Activated naive CD4-positive, alpha-beta T cell (primary cell): ENCODE measurements at places on chromosomes 6 and 20.

DNA sequence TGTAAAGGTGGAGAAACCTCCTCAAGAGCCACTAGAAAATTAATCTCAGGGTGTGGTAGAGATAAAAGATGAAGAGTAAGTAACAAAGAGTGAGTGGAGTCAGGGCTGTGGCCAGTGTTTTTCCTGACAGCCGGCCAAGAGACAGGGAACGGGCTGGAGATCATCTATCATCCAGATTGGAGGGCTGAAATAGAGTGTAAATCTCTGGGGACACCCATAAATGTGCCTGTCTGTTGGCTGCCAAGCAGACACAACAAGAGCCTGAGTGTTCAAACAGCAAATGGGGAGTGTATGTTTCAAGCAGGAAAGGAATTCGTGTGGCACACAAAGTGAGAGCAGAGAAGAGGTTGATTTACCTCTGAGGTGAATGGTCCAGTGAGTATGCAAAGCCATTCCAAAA, 326.4 kb upstream of the KHDRBS2 start:
- DNase-seq: no peak

GRCh38 chr20:1375515-1375914, 17.3 kb downstream of the FKBP1A start:
- DNase-seq: no peak

- DNase-seq: no peak
Observed at GRCh38 chr20:34083137-34083536, 28.9 kb downstream of the EIF2S2 start.

GRCh38 chr6:7726416-7727085, 652 bp downstream of the BMP6 start:
- no peak for DNase-seq

DNA sequence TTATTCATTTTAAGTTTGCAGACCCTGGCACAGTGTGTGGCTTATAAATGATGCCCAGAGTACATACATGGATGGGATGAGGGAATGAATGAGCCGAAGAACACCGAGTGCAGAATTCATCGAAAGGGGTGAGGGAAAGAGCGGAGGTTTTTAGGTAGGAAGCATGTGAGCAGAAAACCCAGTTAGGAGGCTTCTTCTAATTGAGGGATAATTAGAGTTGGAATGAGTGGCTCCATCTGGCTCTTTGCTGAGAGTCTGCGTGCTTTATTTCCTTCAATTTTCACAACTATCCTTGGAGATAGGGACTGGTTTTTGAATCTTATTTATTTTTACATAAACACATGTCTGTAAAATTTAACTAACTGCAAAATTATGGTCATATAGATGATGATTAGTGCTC, 150.7 kb downstream of the DOK5 start:
- no peak for DNase-seq

DNA sequence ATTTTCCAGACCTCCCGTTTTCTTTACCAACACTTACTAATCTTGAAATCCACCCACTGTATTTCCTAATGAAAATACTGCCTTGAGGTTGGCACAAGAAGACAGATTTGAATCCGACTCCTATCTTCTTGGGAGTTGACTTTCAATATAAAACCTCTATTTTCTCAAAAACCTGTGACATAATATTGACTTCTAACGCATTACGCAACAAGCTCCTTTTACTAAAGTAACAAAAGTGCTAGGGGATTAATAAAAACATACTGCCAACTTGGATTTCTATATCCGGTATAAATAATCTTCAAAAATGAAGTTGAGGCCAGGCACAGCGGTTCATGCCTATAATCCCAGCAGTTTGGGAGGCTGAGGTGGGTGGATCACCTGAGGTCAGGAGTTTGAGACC, 382.0 kb downstream of the PREX1 start:
- DNase-seq: no peak

DNA sequence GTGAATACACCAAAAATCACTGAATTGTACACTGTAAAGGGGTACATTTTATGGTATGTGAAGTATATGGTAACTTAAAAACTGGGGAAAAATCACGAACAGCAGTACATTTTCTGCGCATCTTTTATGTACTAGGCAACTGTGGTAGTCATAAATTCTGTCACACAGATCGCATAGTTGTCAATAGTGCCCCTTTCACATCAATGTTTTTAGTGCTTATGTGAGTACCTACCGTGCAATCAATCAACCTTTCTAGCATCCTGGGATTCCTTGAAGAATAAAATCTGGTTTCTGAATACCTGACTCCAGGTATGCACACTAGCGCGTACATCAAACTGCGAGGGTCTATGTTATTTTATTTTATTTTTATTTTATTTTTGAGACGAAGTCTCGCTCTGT, 637 bp upstream of the RPF2 start:
- DNase-seq: no peak

- no peak for DNase-seq
Observed at GRCh38 chr20:46220455-46221207, 87.7 kb downstream of the CDH22 start.

GRCh38 chr6:30152910-30153610, 8.0 kb downstream of the TRIM10 start:
- no peak for DNase-seq

GRCh38 chr20:44601236-44601671, 18.9 kb downstream of the PKIG start:
- no peak for DNase-seq

- DNase-seq: no peak
Observed at GRCh38 chr6:53062169-53062539, 3.0 kb upstream of the FBXO9 start.

DNA sequence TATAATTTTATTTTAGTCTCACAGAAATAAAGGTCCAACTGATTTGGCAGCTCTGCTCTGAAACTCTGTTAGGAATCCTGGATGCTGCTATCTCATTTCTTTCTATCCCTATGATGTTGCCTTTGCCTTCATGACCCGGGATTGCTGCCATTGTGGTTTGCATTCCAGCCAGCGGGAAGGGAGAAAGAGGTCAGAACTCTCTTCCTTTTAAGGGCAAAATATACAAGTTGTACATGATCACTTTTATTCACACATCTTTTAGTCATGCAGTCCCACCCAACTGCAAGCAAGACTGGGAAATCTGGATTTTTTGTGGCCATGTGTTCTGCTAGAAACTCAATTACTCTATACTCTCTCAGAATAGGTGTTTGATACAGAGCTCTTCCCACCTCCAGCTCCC, 263.1 kb upstream of the ZFP64 start:
- DNase-seq: no peak

- no peak for DNase-seq
Observed at GRCh38 chr6:13913226-13914001, 11.3 kb upstream of the RNF182 start.

DNA sequence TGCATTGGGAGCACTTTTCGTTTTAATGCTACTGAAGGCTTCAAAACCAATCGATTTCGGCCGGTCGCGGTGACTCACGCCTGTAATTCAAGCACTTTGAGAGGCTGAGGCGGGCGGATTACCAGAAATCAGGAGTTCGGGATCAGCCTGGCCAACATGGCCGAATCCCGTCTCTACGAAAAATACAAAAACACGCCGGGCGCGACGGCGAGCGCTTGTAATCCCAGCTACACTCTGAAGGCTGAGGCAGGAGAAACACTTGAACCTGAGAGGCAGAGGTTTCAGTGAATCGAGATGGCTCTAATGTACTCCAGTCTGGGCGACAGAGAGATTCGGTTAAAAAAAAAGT, 58.4 kb downstream of the TRIM38 start:
- DNase-seq: peak; percentile 23

GRCh38 chr6:157476797-157477196, 95.8 kb downstream of the ZDHHC14 start:
- no peak for DNase-seq

DNA sequence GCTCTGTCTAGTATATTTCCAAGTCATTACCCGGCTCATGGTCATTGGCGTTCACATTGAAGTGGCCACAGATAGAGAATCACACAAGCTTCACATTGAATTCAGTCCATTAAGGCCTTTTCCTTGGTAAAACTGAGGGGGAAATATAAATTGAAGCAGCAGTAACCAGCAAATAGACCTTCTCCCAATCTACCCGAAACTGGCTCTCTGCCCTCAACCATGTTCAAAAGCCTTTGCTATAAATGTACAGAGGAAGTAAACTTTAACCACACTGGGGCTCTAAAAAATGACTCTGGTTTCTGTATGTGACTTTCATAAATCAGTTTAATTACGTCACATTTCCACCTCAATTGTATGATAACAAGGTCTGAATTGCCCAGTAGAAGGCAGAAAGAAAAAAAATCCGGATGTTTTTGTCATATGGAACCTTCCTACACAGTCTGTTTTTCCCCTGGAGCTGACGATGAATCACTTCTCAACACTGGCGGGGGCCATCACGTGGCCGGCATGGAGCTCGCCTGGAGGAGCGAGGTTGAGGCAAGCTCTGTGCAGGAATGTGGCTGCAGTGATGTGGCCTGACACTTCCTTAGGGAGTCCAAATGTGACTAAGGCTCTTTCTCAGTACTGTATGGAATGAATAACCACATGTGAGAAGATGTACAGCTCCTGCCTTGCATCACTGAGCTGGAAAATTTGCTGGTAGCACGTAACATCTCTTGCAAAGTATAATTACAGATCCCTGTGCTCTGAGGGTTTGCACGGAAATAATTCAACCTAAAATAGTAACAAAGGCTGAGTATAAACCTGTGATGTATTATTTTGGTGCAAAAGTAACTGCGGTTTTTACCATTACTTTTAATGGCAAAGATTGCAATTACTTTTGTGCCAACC, 58.6 kb upstream of the SNX9 start:
- DNase-seq: peak; percentile 39

GRCh38 chr6:91240878-91241603, 654.2 kb upstream of the MAP3K7 start:
- DNase-seq: no peak

GRCh38 chr20:49620364-49621240, 52.7 kb upstream of the PTGIS start:
- no peak for DNase-seq

- no peak for DNase-seq
Observed at GRCh38 chr6:257031-257725, 35.1 kb upstream of the DUSP22 start.

GRCh38 chr20:9025643-9026042, 43.2 kb upstream of the PLCB4 start:
- DNase-seq: no peak

DNA sequence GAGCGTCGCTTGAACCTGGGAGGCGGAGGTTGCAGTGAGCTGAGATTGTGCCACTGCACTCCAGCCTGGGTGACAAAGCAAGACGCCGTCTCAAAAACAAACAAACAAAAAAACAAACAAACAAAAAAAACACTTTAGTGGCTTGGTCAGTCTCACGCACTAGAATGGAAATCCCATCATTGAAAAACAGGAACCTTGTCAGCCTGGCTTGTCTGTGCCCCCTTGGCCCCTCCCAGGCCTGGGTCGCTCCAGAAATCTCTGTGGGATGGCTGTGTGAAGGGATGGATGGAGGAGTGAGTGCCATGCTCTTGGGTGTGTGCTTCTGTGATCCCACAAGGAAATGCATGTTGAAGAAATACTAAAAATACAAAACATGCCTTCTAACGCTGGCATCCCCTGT, 20.9 kb upstream of the NAA20 start:
- no peak for DNase-seq

DNA sequence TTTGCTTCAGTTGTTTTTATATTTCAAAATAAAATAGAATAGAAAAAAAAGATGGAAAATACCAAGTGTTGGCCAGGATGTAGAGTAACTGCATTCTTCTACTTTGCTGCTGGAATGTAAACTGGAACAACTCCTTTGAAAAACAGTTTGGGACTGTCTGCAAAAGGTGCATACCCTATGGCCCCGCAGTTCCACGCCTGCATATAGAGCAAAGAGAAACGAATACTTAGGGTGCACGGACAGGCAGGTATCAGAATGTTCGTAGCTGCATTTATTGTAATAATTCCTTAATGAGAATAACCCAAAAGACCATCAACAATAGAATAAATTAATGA, 603 bp upstream of the RAB23 start:
- no peak for DNase-seq

GRCh38 chr6:83853178-83854000, at the start of gene RIPPLY2:
Gene RIPPLY2 (plus strand): TSS chr6:83853360. CDS start chr6:83853417, 57 bp downstream.
- DNase-seq: no peak

DNA sequence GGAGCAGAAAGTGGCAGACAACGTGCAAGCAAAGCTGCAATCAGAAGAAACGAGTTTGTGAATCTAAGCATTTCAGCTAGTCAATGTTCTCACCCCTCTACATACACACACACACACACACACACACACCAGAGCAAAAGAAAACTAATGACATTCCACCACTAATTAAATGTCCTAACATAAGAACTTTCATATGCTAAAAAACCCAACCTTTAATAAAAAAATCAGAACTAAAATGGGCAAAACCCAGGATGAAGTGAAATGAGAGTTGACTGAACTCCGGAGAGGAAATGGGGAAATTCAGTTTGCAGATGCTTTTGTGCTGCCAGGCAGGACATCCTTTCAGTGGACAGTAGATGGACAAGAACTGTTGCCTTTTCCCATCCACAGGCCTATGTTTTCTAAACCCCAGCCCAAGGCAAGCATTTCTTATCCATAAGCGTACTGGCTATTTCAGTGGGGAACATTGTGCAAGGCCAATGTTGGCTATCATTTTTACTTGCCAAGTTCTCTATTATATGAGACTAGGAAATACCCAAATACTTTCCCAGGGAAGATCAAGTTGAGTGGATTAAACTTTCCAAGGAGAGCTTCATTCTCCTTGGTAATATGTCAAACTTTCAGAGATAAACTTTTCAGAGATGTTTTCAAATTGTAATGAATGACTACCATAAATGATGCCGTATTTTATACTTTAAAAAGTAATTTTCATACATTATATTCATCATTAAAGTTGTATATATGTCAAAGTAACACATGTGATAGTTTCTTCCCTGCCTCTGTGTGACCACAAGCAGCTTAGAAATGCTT, 27.3 kb downstream of the RIN2 start:
- no peak for DNase-seq

DNA sequence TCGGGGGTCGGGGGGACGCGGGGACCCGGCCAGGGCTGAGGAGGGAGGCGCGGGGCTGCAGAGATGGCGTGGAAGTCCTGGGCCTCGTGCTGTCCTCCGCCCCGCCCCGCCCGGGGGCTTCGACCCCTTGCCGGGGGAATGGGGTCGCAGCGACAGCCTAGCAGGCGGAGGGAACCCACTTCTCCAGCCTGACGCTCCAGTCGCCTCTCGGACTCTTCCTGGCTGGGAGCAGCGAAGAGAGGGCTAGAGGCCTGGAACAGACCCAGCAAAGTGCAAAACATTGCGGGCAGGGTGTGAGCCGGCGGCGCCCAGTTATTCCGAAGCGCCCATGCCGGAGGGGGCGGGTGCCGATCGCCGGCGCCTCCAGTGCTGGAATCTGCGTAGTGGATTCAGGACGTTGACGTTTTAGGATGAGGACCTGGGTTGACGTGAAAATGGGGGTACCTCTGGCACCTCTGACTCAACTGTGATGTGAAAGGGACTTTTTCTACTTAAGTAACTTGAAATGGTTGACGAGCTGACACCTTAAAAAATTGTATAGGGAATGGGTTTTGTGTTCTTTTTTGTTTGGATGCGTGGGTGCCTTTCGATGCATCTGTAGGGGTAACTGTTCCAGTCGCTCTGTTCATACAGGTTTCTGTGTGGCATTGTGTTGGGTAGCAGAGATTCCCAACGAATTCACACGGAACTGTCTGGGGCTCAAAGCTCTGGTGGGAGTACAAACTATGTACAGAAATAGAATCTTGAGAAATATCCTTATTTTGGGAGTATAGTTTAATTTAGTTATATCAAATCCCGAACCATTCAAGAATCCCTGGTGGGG, 1.4 kb downstream of the SLC35F1 start:
- DNase-seq: no peak

- DNase-seq: no peak
Observed at GRCh38 chr6:45626087-45626891, 248.6 kb upstream of the SUPT3H start.

- DNase-seq: no peak
Observed at GRCh38 chr6:130143709-130144108, 79.0 kb downstream of the SAMD3 start.

GRCh38 chr6:139679516-139680179, 305.2 kb upstream of the CITED2 start:
- DNase-seq: no peak
